ENCODE measurements at places on chromosomes 7 and 10.

GRCh38 chr7:90536449-90536848 lies 59.7 kb upstream of the CDK14 start:
- no peak for DNase-seq

DNA sequence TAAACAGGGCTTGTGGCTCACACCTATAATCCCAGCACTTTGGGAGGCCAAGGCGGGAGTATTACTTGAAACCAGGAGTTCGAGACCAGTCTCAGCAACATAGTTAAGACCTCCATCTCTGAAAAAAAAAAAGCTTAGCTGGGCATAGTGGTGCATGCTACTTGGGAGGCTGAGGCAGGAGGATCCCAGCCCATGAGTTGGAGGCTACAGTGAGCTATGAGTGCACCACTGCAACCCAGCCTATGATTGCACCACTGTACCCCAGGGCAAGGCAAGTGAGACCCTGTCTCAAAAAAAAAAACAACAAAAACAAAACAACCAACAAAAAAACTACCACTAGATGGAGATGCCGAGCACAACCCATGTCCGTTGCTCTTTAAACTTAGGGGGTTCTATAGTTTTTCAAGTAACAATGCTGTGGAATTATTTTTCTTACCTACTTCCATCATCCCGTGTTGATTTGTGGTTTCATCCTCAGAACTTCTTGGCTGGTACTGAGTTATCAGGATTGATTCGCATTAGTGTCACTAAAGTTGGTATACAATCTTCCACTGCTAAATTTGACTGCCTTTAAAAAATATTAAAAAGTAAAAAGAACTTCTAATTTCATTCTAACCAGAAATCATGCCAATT lies 12.2 kb upstream of the REPIN1 start:
- peak; percentile 56 for DNase-seq

GRCh38 chr10:128087884-128088709 lies 38.1 kb downstream of the MKI67 start:
- DNase-seq: no peak

GRCh38 chr10:120217736-120218135 lies 239.3 kb upstream of the PLPP4 start:
- DNase-seq: no peak

GRCh38 chr10:23368816-23369640 lies 24.4 kb upstream of the C10orf67 start:
- no peak for DNase-seq

DNA sequence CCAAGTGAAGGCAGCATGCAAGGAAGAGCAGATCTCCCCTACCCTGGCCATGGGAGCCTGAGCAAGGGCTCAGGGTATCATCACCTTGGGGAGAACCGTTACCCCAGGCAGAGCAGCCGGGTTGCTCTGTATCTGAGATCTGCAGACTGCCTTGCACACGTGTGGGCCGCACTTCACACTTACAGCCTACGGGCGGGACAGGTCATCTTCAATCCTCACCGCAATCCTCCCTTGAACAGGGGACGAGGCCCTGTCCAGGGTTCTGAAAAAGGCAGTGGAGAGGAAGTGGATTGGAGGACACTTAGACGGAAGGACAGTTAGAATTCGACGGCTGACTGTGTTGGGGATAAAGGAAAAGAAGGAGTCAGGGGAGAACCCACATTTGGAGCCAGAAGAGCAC lies 51.4 kb downstream of the NPS start:
- peak; percentile 15 for DNase-seq

GRCh38 chr7:136640977-136641376 lies 227.5 kb upstream of the CHRM2 start:
- DNase-seq: no peak

DNA sequence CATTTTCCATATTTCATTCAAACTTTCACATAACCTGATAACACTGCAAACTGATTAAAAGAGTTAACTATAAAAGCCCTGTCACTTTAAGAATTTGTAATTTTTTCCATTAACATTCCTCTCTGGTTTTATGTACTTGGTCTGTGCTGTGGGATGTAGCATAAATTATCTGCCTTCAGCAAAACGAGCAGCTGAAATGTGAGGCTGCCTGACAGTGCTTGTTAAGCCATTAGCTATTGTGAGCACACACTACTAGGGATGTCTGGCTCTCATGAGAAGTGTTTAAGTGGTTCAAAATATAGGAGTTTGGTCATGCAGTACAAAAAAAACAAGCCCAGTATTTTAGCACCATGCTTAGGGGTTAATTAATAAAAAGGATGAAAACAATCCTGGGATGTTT lies 63.0 kb downstream of the HOXA1 start:
- no peak for DNase-seq

- no peak for DNase-seq
Measured at GRCh38 chr7:35701287-35701900, 6.5 kb upstream of the HERPUD2 start.

GRCh38 chr10:122255509-122256301 lies 15.4 kb upstream of the BTBD16 start:
- DNase-seq: no peak

DNA sequence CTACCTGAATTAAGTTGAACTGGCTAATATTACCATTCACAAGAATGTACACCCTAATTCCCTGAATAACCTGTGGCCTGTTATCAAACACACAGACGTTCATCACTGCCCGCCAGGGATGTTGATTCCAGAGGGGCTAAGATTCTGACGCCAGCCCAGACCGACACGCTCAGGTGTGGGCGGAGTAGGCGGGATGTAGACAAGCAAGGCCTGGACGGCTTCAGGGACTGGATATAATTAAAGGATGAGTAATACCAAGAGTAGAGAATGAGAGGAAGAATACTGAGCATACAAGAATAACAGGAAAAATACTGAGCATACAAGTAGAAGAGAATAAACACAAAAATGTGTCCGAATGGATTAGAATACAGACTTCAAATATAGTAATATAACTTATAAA lies 29.0 kb downstream of the CUBN start:
- no peak for DNase-seq

Measured in retina (tissue), 1 donor.